CD4-positive, alpha-beta memory T cell (primary cell): ENCODE measurements at places on chromosomes 7 and 10. TPM values are rescaled to one million over a fixed set of nuclear protein-coding genes. Genes with fewer than 3 reads are reported as not detected.

The GSDME gene
- 0.46 TPM for polyA plus RNA-seq

DNA sequence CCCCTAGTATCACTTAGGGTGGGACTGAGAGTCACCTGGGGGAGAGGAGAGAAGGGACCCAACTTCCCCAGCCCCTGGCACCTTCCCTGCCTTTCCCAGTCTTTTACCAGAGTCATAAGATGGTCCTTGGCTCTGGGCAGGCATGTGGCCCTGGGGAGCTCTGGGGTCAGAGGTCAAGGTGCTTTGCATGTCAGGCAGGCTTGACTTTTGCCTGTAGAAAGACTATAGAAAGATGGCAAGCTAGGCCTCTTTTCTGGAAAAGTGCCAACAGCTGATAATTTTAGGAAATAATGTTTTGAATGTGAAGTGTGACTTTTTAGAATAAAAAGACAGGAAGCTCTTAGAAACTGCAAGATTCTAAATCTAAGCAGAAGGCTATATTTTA lies 67.5 kb downstream of the MKI67 start:
- DNase-seq: no peak

DNA sequence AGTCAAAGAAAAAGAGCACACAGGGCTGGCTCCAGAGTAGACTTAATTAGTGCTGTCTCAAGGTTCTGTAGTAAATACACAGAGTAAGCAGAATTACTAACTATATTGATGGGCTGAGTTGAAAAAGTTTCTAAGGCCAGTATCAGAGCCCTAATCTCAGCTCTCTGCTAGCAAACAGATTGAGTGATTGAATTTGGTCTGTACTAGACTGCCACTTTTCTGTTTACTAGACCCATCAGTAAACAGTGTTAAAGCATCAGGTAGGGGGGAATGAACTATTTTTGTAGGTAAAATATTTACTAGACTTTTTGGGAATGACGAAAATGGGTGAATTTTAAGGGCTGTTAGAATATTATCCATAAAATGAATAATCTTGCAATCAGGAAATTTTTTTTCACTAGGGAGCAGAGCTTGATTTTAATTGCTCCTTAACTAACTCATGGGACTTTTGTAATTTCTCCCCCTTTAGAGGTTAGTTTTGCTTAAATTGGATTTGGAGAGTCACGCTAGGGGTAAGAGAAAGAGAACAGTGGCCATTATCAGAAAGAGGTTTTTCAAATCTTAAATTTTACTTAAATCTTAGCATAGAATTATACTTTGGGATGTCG lies 37.3 kb upstream of the RASGEF1A start:
- no peak for DNase-seq

- DNase-seq: no peak
Observed at GRCh38 chr10:25934621-25935139, 651 bp downstream of the MYO3A start.

- DNase-seq: no peak
Observed at GRCh38 chr10:131961047-131961776, 20.5 kb downstream of the BNIP3 start.

The ENO4 gene
- polyA plus RNA-seq: not detected

The HOXA3 gene
- polyA plus RNA-seq: not detected

DNA sequence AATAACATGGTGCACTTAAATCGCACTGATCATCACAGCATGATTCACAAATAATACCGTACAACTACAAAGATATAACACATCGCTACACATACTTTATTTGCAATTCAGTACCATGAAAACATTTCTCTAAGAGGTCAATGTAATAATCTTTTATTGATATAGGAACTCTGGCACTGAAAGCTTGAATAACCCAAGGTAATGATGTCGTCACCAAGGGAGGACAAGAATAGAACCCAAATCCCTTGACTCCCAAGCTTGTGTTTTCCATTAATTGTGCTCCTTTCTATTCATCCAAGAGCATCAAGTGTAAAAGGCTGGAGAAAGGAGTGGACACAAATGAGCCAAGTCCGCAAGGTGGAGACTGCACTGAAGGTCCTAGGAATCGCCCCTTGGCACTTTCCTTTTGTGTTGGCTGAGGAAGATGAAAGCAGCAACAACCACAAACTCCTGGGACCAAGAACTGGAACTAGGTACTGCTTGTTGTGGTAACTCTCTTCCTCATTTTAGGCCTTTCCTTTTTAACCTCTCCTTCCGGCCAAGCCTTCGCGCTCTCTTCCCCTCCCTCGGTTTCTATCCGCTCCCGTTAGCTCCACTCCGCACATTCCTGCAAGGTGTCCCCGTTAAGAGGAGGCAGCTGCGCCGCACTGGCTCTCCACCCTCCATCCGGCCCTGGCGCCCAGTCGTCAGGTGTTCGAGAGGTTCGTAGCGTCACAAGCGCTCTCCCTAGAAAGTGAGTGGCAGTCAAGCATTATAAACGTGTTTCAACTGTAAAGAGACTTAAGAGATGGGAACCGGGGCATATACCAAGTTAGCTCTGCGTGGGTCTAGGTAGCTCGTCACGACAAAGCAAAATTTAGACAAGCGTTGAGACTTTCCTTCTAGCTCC lies 1.0 kb upstream of the CBLL1 start:
- DNase-seq: no peak

The AMZ1 gene
- 0.15 TPM for polyA plus RNA-seq

The DPYSL4 gene
- 0.24 TPM for polyA plus RNA-seq

The CRTAC1 gene
- polyA plus RNA-seq: not detected

DNA sequence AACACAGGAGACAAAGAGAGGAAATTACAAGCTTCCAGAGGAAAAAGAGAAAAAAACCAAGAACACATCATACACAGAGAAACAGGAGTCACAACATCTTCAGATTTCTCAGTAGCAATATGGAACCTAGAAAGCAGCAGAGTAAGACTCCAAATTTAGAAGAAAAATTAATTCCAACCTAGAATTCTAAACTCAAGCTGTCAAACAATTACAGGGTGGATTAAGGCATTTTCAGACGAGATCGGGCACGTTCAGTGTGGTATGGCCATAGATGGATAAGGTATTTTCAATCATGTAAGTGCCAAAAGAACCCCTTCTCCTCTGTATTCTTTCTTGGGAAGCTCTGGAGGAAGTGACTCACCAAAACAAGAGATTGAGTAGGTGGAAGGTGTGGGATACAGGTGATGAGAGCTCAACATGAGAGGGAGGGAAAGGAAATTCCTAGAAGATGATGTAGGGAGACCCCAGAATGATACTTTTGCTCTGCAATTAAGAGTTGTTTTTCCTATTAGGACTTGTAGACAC lies 51.6 kb downstream of the FAM204A start:
- no peak for DNase-seq

The INMT gene
- 0.22 TPM for polyA plus RNA-seq

DNA sequence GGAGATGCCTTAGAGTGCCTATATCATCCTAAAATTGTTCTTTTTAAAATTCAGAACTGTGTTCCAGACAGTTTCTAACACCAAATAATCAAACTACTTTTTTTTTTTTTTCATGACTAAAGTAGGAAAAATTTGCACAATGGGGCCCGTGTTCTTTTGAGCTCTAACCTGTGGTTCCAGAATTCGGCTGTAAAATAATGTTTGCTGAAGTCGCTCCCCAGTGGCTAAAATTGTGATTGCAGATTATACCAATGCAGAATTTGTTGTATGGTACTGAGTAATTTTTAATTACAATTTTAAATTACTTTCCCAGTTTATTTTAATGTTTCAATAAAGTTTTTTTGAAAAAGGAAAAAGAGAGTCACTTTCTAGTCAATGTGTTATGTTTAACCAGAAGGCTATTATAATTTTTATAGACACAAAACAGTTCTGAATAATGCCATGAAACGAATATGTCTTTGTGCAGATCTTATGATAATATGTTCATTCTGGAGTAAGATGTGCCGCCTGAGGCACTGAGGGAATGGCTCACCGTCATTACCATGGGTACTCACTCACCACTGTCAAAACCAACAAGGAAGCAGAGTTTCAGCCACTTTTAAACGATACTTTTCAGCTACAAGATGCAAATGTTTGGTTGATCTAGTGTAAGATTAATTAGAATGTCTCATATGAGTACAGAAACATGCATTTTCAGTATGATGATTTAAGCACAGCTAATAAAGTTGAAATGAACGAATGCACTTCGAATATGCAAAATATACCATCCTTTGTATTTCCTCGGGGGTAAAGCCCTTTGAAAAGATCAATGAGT lies 173.6 kb downstream of the PRKCQ start:
- DNase-seq: peak; percentile 38

The LIPN gene
- polyA plus RNA-seq: not detected

GRCh38 chr10:70594161-70594560 lies 8.4 kb downstream of the PRF1 start:
- no peak for DNase-seq

DNA sequence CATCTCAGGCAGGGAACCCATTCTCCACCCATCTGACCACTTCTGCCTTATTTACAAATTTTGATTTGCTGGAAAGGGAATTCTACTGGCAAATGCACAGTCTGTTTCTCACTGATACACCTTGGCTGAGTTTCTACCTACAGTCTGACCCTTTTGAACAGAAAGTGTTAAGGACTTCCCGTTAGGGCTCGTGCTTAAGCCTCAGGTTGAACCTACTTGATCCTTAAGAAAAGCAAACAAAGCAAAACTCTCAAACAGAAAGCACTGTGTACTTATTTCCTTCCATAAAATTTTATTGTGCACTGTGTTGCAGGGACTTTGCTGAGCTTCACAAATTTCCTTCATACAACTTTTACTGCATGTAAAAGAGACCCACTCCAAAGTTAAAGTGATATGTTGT lies 367.8 kb downstream of the NRG3 start:
- no peak for DNase-seq

- no peak for DNase-seq
Observed at GRCh38 chr7:155323001-155323638, 25.4 kb downstream of the INSIG1 start.

- no peak for DNase-seq
Observed at GRCh38 chr7:107180378-107180777, 11.6 kb downstream of the HBP1 start.

DNA sequence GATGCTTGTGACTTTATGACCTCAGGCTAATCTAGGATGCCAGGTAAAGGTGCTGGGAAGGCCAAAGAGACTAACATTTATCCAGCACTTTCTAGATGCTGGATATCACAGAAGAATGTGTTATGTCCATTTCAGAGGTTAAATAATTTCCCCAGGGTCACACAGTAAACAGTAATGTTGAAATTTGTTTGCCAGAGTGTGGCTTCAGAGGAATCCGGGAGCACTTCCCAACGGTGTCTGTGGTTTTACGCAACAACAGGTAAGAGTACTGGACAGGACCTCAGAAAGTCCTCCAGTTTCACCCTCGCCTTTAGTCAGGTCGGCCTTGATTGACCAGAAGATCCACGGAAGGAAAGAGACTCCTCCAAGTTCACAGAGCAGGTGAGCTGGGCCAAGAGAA lies 1.7 kb downstream of the SHTN1 start:
- DNase-seq: no peak

DNA sequence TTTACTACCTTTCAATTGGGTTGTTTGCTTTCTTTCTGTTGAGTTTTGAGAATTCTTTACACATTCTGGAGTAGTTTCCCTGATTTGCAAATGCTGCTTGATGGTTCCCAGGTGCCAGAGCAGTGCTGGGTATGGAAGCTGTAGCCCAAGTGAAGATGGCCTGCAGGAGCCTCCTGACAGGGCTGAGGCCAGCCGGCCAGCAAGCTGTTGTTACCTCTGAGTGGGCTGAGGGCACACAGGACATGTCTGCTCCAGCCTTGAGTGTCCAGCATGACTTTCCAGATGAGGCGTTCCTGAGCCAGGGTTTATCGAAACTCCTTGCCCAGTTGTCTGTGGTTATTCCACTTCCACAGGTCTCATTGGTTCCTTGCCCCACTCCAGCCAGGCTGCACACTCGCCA lies 164.6 kb upstream of the TNS3 start:
- no peak for DNase-seq

The ADRB1 gene
- not detected for polyA plus RNA-seq

GRCh38 chr10:71335173-71335708 lies 16.2 kb downstream of the SLC29A3 start:
- no peak for DNase-seq

- DNase-seq: peak; percentile 64
Observed at GRCh38 chr7:114026486-114027089, 107.8 kb upstream of the PPP1R3A start.

- no peak for DNase-seq
Observed at GRCh38 chr10:5033061-5033778, 29.6 kb upstream of the AKR1C2 start.

DNA sequence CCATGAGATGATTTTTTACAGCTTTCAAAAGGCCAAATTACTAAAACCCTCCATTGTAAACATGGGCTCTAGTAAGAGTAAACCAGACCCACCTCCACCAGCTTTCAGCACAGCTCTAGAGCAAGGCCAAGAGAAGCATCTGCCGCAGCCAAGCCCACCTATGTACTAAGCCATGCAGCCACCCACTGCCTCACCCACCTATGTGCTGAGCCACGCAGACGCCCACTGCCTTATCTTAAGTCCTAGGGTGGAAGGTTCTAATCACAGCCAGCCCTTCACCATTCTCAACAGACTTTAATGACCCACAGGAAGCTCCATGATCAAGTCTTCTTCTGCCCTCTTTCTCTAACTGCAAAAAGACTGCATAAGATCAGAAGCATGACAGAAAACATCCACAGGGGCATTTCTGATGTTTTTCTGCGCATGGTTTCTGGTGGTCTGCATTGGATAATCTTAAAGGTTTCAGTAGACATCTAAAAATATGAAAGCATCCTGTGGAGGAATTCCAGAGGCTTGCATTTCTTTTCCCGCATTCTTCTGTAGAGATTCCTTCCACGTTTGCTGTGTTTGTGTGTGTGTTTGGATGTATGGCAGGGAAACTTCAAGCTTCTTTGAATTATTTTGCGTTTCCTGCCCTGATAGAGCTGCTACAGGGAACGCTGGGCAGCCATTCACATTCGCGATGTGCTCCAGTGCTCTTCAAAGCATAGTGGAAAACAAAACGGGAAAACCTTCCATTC lies 286.1 kb upstream of the KLF6 start:
- no peak for DNase-seq

The LAMTOR4 gene
- polyA plus RNA-seq: 423 TPM

- peak; percentile 76 for DNase-seq
Observed at GRCh38 chr7:7639847-7640220, 718 bp upstream of the UMAD1 start.

- no peak for DNase-seq
Observed at GRCh38 chr7:16619979-16620408, 25.6 kb downstream of the ANKMY2 start.

- no peak for DNase-seq
Observed at GRCh38 chr10:53009961-53010907, 237.7 kb upstream of the MBL2 start.
